Nephron progenitor cell (in vitro differentiated cells): ENCODE measurements at places on chromosomes 16 and 17.

DNA sequence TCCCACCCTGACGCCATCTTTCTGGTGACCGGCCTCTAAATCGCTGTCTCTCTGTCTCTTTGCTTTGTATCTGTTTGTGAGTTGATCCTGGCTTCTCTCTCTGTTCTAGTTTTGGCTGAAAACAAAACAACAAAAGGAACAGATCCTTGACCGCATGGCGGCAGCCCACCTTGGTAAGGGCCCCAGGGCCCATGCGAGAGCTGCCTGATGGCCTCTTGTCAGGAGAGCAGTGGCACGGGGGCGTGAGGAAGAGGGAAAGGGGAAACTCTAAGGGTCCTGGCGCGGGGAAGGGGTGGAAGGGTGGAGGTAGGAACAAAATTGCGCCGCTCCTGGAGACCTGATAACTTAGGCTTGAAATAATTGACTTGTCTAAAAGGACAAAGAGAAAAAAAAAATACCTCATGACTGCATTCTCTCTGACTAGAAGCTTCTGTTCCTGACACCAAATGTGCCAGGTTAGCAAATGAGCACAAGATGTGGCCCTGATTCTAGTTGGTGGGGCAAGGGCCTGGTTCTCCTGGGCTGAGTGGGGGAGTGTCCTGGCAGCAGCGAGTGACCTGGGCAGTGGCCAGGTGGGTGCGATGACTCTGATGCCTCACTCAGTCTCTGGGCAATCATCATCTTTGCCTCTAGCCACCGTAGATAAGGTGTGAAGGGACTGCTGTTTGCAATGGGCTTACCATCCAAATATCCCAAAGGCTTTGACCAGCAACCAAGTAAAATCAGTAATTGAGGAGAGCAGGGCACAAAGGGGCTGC, 66.0 kb downstream of the YPEL2 start:
- no peak for DNase-seq

DNA sequence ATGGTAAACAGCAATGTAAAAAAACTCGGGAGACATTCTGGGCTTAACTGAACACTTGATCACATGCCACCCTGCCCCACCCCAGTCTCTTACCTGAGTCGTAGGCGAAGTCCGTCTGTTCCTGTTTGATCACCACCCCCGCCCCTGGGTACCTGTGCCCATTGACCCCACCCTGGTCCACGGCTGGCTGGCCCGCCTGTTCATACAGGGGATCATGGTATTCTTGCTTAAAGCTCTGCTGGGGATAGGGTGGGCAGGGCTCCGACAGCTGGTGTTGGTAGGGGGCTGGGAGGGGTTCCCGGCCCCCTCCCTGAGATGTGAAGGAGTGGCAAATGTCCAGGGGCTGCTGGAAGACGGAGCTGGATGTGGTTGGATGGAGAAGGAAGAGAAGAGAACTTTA, 13.6 kb downstream of the ETV4 start:
- DNase-seq = no peak

- no peak for DNase-seq
Measured at GRCh38 chr17:60311936-60312335, 80.0 kb downstream of the USP32 start.

- no peak for DNase-seq
Measured at GRCh38 chr16:74738816-74739215, 35.8 kb downstream of the FA2H start.

DNA sequence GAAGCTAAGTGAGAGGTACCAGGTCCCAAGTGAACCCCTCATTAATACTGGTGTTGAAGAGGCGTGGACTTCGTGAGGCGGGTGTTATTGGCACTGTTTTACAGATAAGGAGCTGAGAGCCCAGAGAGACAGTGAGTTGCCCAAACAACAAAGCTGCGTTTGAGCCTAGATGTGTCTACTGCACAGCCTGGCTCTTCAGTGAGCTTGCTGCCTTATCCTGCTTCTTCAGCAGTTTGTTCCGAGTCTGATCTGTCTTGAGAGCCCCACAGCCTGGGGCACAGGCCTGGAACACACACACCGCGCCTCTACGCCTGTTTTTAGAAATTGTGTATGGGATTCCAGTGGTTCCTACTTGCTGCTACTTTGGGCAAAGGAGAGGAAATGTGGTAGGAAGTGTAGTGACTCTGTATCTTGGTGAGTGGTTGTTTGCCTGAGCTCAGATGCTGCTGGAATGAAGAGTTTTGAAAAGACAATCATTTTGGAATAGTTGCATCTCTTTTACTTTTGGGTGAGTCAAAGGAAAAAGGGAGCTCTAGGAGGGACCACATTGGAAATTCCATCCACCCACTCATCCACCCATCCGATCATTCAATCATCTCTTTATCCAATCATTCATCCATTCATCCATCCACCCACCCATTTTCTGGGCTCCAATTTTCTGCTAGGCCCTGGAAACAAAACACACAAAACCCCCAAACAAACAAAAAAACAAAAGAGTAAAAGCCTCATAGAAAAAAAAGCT, 22.3 kb upstream of the PLCG2 start:
- DNase-seq = no peak

GRCh38 chr17:10109146-10109545, 89.3 kb downstream of the GAS7 start:
- no peak for DNase-seq

- no peak for DNase-seq
Measured at GRCh38 chr16:11211061-11211976, 44.7 kb downstream of the SOCS1 start.

DNA sequence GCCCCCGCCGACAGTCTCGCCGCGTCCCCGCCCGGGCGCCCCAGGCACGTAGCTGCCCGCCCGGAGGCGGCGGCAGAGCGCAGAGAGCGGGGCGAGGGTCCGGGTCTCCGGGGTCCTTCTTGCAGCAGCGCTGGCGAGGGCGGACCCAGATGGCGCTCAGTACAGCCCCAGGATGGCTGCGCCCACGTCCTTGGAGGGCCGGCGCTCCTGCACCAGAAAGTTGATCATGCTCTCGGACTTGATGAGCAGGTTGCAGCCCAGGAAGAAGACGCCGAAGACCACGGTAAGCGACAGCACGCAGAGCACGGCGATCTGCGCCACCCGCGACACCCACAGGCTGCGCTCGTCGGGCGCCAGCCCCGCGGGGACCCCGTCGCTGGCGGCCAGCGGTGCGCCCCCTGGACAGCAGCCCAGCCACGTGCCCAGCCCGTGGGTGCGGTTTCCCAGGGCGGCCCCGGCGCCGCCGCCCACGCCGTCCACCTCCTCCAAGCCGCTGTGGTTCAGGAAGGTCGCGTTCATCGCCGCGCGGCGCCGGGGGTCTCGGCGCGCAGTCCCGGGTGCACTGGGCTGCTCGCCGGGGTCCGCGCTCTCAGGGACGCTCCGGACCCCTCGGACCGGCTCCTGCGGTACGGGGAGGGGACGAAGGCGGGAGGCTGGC, 435 bp downstream of the RPRML start:
- DNase-seq = peak; percentile 40

DNA sequence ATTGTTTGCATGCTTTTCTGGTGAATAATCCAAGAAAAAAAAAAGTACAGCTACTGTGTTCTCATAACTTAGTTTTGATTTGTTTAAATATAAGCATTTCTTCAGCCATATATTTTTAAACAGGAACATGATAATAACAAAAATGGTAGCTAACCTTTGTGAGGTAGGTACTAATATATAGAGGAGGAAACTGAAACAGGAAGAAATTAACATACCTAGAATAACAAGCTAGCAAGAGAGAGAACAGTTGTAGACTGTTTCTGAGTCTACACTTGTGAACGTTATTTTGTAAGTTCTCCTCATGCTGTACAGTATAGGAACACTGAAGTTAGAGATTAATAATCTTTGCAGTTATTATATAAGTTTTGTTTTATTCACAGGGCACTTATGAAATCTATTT, 49.3 kb downstream of the NSRP1 start:
- DNase-seq = no peak

DNA sequence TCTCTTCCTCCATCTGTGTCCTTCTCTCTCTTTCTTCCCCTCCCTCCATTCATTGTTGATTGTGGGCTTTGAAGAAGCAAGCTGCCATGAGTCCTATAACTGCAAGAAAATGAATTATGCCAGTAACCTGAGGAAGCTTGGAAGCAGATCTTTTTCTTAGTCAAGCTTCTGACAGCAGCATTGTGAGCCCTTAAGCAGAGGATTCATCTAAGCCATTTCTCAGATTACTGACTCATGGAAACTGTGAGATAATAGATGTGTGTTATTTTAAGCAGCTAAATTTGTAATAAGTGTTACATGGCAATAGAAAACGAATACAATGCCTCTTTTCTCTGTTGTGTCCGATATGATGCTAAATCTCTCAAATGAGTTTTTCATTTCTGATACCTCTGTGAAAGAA, 1109.7 kb downstream of the CDH11 start:
- DNase-seq = no peak

DNA sequence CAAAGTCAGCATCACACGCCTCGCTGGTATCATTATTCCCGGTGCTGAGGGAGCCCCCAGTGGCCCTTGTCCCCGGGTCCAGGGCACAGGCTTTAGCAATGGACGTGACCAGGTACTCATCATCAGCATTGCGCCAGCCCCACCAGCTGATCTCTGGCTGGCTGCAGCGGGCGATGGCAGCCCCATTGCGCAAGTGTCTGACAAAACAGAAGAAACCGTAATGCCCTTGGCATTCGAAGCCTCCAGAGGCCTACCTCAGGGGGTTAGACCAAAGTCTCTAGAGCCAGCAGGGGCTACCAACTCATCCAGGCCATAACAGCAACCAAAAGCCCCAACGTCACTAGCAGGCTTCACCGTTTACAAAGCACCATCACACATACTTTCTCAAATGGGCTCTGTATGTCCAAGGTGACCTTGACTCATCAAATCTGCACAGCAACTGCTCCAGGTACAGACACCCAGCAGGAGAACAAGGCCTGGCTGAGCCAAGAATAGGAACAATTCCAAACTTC, 7.3 kb downstream of the MTMR4 start:
- no peak for DNase-seq

DNA sequence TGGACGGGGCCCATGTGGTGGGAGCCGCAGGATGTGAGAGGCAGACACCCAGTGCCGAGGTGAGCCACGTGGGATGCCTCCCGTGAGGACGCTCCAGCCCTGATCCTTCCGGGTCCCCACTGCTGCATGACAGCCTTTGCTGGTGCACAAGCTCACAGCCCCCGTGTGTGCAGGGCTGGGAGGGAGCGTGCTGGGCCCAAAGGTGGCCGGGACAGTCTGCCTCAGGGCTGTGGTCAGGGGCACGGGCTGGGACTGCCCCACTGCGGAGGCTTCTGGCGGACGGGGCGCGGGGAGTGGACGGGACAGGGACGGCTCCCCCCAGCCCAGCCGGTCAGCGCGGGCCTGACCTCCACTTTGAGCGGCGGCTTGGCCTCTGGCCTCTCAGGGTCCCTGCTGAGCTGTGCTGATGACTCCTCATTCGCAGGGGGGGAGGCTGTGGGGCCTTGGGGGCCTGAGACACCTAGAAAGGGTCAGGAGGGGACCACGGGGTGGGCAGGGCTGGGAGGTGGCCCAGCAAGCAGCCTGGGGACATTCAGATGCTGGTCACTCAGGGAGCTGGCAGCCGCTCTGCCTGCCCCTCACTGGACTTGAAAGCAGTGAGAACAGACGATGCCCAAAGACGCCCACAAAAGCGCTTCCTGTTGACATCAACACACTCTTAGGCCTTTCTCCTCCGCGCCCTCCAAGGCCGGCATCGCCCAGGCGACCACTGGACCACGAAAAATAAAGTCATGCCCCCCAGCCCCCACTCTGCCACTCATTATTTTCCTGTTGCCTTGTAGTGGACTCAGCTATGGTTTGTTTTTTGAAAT, 9.3 kb upstream of the METRNL start:
- DNase-seq = peak; percentile 45

- DNase-seq = no peak
Measured at GRCh38 chr16:89502081-89502843, 5.9 kb upstream of the SPG7 start.

DNA sequence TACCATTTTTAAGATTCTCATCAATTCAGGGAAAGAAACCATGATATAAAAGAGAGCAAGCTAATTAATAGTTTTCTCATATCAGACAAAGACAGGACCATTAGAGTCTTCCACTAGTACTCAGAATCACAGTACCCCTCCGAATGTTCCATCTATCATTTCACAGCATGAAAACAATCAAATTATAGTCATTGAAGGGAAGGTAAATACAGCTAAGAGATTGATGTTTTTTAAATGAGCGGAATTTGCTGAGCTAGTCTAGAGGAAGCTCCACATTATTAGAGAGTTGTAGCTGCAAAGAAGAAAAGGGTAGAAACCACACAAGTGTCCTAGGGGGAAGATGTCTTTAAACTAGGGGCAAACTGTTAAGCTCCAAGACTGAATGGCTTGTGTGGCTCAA, 808.9 kb downstream of the CDH11 start:
- DNase-seq = no peak

DNA sequence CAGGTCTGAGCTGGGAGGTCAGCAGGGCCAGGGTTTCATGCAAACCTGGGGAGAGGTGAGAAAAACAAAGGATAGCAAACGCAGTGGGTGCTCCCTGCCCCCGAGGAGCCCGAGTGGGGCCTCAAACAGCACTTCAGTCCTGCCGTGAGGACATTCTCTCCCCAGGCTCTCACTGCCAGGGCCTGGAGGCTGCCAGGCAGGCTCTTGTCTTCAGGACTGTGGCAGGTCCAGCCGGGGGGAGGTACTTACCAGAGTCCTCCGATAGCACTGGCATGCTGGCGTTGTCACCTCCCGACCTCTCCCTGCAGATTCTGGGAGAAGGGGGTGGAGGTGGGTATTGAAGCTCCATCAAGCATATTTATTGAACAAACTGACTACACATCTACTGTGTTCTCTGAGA, 1.3 kb downstream of the MPP3 start:
- DNase-seq = no peak

DNA sequence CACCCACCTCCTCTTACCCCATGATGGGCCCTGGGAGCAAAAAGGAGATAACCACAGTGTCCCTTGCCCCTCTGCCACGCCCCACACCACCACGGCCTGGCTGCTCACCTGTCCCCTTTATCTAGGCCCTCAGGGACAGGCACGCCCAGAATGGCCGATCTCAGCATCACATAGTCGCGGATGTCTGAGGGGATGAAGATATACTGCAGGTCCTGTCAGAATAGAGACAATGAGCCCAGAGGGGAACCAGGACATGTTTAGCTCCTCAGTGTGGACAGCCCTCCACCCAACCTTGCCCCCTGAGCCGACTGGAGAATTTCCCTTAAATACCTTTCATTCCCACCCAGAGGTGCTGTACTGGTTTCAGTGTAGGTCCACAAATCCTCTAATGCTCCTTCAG, 15.2 kb downstream of the ST6GALNAC2 start:
- DNase-seq = no peak

- DNase-seq = no peak
Measured at GRCh38 chr17:50171371-50172071, 5.7 kb downstream of the SGCA start.

- DNase-seq = no peak
Measured at GRCh38 chr17:61578645-61579044, 12.4 kb downstream of the NACA2 start.
